ENCODE measurements at places on chromosomes 4 and X.
A peak's percentile ranks its signal among the peaks of the same experiment; 100 is the strongest.

DNA sequence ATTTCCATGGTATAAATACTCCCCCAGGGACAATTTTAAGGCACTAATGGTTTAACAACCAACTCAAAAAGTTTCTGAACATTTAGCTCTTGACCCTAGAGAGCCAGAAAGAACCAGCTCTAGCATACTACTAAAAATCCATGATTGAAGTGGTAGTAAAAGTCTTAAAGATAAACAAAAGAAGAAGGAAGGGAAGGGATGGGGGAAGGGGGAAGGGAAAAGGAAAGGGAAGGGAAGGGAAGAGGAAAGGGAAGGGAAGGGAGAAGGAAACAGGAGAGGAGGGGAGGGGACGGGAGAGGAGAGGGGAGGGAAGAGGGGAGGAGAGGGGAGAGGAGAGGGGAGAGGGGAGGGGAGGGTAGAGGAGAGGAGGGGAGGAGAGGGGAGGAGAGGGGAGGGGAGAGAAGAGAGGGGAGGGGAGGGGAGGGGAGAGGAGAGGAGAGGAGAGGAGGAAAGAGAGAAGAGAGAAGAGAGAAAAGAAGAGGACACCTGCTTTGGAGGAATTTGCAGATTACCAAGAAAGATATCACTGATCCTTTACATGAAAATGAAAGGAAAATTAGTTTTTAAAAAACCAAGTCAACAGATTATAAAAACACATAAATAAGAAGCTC, 26.4 kb upstream of the FAM241A start:
- no peak for DNase-seq

DNA sequence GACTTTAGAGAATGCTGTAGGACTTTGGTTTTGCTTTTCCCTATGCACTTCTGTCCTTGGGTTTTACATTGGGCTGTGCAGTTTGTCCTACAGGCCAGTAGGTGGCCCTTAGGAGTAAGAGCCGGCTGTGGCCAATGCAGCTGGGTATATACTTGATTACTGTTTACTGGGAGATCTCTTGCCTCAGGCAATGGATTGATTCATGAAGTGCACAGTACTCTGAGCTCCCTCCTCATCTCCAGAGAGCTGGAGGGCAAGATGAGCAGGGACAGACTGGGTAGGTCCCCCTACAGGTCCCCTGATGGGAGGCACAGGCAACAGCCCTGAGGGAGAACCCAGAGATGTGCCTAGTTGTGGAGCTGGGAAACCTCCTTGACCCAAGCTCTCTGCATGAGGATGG, 103.8 kb upstream of the QRFPR start:
- peak; percentile 58 for DNase-seq

DNA sequence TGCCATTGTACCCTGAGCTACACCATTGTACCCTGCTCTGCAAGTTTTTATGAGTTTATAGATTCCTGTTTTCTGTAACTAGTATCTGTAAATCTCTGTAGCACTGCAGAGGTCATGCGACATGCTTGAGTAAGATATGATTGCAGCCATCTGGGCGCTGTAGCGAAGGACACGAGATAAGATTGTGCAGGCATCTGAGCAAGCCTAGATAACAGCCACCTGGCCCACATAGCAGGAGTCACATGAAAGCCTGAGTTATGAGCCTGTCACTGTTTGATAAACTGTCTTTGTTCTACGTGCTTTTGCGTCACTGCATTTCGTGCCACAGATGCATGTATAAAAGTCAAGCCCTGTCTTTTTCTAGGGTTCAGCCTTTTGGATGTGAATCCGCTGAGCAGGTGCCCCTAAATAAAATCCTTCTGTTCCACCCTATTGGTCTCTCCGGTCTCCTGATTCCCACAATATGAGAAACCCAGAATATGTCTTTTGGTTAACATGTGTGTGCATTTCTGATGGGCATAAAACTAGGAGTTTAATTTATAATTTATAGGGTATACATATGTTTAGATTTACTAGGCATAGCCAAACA, 327.6 kb upstream of the MAOA start:
- DNase-seq, result no peak

GRCh38 chr4:151934766-151935165, 174.0 kb upstream of the GATB start:
- no peak for DNase-seq

GRCh38 chr4:45172636-45173035, 446.3 kb upstream of the GNPDA2 start:
- no peak for DNase-seq

GRCh38 chr4:175970072-175970471, 95.6 kb upstream of the WDR17 start:
- DNase-seq, result no peak

- no peak for DNase-seq
Observed at GRCh38 chr4:158163941-158164767, 8.7 kb downstream of the GASK1B start.

- no peak for DNase-seq
Observed at GRCh38 chr4:151614561-151614960, 146.2 kb downstream of the GATB start.

DNA sequence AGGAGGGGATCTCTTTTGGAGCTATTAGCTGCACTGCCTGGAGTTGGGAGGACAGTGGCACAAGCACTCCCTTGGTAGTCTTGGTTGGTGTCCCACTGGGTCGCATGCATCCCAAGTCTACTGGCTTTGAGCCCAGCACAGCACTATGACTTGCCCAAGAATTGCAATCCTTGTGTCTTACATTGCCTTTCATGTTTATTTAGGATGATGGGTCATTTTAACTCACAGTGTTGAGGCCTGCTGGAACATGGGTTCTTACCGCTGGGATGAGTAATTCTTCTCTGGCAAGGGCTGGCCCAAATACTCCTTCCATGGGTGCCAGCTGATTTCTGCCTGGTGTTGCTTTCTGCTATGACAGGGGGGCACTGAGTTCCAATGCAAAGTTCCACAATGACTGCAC, 185.5 kb downstream of the TEX13C start:
- DNase-seq, result no peak

- no peak for DNase-seq
Observed at GRCh38 chr4:77742054-77742453, 77.1 kb downstream of the CNOT6L start.

- DNase-seq, result no peak
Observed at GRCh38 chrX:118219866-118220265, 103.3 kb upstream of the KLHL13 start.

GRCh38 chr4:53579826-53580225, 11.5 kb downstream of the LNX1 start:
- no peak for DNase-seq

Data from NCI-H2081 (cell line).